HFF-Myc (cell line): ENCODE measurements at places on chromosomes 1 and 21.

DNA sequence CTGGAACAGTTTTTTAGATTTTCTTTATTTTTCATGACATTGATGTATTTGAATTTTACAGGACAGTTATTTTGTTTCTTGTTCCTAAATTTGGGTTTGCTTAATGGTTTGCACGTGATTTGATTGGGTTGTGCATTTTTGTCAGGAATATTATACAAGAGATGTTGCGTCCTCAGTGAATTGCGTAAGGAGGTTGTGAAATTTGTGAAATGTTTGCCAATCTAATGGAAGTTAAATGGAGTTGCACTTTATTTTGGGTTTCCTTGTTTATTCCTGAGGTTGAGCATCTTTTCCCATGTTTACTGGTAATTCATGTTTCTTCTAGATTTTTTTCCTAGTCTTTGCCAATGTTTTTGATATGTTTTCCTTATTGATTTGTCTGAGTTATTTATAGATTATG lies 19.9 kb downstream of the ZNF648 start:
- DNase-seq = no peak

DNA sequence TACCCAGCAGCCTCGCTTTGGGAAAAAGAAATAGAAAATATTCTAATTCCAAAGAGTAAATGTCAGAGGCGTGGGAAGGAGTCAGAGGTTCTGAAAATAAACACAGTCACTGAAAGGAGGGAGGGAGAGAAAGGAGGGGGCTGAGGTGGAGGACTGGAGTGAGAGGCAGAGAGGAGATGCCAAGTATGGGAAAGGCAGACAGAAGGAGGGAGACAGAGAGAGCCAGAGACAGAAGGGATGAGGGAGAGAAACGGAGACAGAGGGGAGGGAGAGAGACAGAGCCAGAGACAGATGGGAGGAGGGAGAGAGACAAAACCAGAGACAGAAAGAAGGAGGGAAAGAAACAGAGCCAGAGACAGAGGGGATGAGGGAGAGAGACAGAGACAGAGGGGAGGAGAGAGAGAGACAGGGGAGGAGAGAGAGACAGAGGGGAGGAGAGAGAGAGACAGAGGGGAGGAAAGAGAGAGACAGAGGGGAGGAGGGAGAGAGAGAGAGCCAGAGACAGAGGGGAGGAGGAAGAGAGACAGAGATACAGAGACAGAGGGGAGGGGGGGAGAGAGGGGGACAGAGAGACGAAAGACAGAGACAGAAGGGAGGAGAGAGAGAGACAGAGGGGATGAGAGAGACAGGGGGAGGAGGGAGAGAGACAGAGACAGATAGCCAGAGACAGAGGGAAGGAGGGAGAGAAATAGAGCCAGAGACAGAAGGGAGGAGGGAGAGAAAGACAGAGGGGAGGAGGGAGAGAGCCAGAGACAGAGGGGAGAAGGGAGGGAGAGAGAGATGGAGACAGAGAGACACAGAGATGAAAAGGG lies 525.5 kb downstream of the MATN1 start:
- DNase-seq = no peak

GRCh38 chr1:53431805-53432565 lies 27.2 kb upstream of the DMRTB1 start:
- DNase-seq = no peak

DNA sequence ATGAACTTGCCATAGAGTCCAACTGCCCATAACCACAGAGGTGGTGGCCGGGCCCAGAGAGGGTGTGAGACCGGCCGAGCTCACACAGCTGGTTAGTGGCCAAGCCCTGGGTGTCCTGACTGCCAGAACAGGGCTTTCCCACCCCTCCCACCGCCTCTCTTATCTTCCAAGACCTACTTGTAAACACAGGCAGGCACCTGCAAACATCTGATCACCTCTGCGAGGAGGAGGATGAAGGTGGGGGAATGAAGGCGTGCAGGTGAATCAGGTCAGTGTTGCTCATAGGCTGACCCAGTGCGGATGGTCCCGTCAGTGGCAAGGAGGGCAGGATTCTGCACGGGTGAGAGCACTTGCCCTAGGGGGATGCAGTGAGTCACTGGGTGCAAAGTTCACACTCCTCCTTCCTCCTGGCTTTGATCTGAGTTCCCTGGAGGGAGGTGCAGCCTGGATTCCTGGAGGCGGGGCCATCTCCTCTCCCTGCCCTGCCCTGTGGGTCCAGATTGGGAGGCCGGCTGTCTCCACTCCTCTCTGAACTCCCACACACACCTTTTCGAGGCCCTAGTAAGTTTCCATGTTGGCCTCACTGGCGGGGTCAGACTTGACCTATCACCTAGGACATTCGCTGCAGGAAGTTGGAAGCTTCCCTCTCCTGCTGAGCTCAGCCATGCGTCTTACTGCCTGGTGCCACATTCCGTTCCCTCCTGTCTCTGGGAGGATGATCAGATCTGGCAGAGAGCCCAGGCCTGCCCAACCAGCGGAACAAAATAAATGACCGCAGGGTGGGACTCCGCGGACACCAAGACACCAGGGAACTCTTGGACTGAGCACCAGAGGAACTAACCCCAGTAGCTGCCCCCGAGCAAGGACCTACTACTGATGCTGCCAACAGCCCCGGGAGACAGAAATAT lies 7.3 kb downstream of the UQCRHL start:
- DNase-seq = peak; percentile 52

- DNase-seq = no peak
Measured at GRCh38 chr1:51488372-51489050, 30.6 kb downstream of the EPS15 start.

DNA sequence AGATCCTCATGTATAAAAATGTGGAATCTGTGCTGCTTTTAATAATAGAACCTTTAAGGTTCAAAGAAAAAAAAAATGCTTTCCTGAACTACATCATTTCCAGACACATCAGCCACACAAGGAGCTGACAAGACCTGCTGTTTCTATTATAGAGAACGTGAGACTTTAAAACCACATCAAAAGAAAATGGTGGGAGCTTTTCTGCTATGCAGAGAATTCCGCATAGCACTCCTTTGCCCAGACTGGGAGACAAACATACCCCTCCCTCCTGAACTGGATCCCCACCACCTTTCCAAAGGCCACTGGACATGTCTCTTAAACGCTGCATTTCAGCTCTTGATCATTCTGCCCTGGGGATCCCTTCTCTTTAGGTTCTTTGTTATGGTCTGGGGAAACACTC lies 41.9 kb downstream of the TRIT1 start:
- DNase-seq = no peak

DNA sequence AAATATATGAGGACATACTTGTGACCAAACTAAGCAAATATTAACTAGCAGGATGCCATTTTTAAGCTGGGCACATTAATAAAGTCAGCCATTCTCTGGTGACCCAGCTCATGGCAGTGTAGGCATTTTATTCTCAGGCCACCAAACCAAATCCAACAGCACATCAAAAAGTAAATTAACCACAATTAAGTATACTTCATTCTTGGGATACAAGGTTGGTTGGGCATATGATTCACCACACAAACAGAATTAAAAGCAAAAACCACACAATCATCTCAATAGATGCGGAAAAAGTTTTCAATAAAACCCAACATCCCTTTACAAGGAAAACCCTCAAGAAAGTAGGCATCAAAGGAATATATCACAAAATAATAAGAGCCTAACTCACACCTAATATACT lies 101.3 kb downstream of the FAF1 start:
- DNase-seq = no peak
